ENCODE measurements at places on chromosomes 5 and 9. TPM values are rescaled to one million over a fixed set of nuclear protein-coding genes. Genes with fewer than 3 reads are reported as not detected.

CIZ1 gene
- 91.5 TPM for total RNA-seq

AQP7 gene
- total RNA-seq = 0.25 TPM

FST gene
- 1.4 TPM for total RNA-seq

C9orf153 gene
- 0.34 TPM for total RNA-seq

ALDH1A1 gene
- total RNA-seq = 5,218 TPM

FCN2 gene
- total RNA-seq = not detected

SPTAN1 gene
- total RNA-seq = 150 TPM

PRRX2 gene
- 5.3 TPM for total RNA-seq

Measured in A549 treated with AZD2906 at 1 μM for 4 hours (cell line).